ENCODE measurements at places on chromosomes 6 and 20. TPM values are rescaled to one million over a fixed set of nuclear protein-coding genes. Genes with fewer than 3 reads are reported as not detected.

GRCh38 chr20:45985573-45985972, 13.6 kb upstream of the ZNF335 start:
- DNase-seq: no peak

GRCh38 chr6:2688401-2689064, 62.2 kb downstream of the MYLK4 start:
- no peak for DNase-seq

DNA sequence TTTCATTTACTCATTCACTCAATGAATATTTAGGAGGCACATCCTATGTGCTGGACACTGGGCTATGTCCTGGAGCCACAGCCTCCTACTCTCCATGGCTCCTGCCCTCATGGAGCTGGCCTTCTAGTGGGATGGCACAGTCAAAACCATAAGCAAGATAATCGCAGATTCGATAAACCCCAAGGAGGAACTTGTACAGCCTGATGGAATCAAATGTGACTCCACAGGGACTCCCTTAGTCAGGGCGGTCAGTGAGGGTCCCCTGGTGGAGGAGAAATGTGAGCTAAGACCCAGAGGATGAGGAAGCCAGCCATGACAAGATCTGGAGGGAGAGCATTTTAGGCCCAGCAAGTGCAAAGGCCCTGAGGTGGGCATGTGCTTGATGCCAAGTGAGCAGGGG, 211.9 kb downstream of the PREX1 start:
- DNase-seq: no peak

- DNase-seq: no peak
Measured at GRCh38 chr6:22899426-22899825, 330.1 kb downstream of the HDGFL1 start.

GRCh38 chr6:150528648-150529285, 70.9 kb upstream of the PLEKHG1 start:
- DNase-seq: peak; percentile 60

GRCh38 chr6:48111143-48111506, at the start of gene PTCHD4:
TSS of gene PTCHD4 (minus strand) at chr6:48111197. CDS start at chr6:48068957, 42,240 bp downstream.
- no peak for DNase-seq

GRCh38 chr6:169416249-169416648, 162.6 kb upstream of the THBS2 start:
- DNase-seq: no peak

The LTB gene
- polyA plus RNA-seq: 0.77 TPM

DNA sequence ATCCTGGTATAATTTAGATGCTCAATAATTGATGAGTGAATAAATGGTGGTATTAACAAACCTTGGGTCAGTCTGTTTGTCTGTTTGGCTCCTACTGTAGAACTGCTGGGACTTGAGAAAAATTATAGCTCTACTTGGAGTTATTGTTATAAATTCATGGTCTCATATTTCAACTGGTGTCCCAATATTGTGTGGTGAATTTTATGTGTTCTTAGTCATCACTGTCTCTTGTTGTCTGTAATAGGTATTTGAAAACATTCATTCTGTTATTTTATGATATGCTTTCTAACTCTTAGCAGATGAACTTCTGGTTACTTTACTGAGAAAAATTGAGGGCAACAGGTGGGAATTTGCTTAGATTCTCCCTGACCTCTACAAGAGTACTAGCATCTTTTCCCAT, 221.4 kb downstream of the CDKAL1 start:
- DNase-seq: no peak

DNA sequence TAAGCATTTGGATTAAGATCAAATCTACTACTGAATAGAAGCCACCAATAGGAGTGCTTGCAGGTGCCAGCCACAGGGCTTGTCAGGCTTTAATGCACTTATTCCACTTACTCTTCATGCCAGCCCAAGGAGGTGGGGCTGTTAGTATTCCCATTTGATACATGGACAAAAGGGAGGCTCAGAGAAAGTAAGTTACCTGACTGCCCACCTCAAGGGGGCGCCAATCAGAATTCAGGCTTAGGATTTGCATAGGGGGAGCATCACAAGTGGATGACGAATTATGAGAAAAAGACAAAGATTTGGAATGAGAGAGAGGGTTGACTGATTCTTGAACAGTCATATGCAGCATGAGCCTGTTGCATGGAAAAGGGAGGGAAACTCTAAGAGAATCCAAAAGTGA, 188.4 kb upstream of the TSHZ2 start:
- peak; percentile 75 for DNase-seq

- DNase-seq: no peak
Measured at GRCh38 chr6:111382476-111383294, 100.3 kb downstream of the REV3L start.

The RBM24 gene
- polyA plus RNA-seq: 3.2 TPM

Data from H1 (cell line).